ENCODE measurements at places on chromosomes 11 and 22.

GRCh38 chr11:86396396-86396795 lies 21.7 kb downstream of the CCDC81 start:
- peak; percentile 90 for DNase-seq

- peak; percentile 78 for DNase-seq
These were observed 4.1 kb downstream of the ST3GAL4 start for GRCh38 chr11:126359431-126360048.

GRCh38 chr22:27918341-27919221 lies 475 bp downstream of the PITPNB start:
- peak; percentile 62 for DNase-seq

- DNase-seq, result no peak
These were observed 7.2 kb downstream of the PHOX2A start for GRCh38 chr11:72236774-72237111.

- DNase-seq, result peak; percentile 56
These were observed 58.6 kb upstream of the PRDM11 start for GRCh38 chr11:45087900-45088160.

DNA sequence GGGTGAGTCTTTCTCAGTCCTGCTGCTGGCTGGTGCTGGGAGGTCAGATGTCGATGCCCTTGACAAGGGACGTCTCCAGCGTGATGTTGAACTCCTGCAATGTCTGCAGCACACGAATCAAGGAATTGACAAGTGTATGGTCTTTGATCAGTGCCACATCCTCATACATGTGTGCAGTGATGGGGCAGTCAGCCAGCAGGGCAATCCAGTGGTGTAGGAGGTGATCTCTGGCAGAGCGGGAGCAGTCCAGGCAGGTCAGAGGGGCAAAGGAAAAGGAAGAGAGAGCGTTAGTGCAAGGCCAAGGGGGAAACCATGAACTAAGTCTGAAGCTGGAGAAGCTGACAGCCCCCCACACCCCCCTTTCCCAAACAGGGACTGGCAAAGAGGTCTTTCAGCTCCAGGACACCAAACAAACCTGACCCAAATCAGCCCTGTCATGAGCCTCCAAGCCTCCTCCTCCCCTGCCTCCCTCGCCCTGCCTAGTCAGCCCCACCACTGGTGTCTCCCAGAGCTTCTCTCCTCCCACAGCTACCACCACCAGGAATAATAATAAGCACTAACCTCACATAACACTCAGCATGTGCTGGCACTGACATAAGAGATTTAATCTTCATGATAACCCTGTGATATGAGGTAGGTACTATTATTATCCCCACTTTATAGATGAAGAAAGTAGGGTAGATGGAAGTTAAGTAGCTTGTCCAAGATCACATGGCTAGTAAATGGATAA lies 48.4 kb upstream of the SCUBE2 start:
- no peak for DNase-seq

- DNase-seq, result no peak
These were observed 10.7 kb upstream of the LRRC10B start for GRCh38 chr11:61497876-61498275.

GRCh38 chr11:13033760-13034533 lies 24.8 kb downstream of the RASSF10 start:
- DNase-seq, result no peak

DNA sequence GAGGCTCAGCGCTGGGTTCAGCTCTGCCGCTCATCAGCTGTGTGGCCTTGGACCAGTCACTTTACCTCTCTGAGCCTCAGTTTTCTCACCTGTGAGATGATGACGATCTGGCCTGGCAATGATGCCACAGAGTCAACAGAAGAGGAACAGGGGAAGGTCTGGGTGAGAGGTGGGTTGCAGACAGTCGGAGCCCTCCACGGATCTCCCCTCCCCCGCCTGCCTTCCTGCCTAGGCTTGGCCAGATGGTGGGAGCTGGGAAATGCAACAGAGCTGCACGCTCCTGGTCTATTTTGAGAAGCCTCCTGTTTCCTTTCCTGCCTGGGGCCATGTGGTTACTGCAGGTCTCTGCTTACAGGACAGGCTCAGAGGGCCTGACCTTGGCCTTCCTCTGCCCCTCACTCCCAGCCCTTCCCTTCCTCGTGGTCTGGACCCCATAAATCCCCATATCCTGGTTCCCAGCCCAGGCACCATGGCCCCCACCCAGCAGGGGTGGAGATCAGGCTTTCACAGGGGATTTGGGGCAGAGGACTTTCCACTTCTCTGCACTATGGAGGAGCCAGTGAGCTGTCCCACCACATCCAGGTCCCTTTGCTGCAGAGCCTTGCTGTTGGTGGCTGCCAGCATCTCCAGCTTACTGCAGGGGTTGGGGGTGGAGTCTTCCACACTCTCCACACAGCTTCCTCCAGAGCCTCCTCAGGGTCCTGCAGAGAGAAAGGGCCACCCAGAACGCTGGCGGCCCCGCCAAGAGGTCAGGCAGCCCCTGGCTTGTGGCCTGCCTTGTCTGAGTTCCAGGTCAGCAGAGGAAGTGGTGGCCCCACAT lies 46.9 kb downstream of the C11orf96 start:
- DNase-seq, result peak; percentile 37

GRCh38 chr22:42721045-42721434 lies 370 bp upstream of the A4GALT start:
- peak; percentile 47 for DNase-seq

- peak; percentile 60 for DNase-seq
These were observed 23.0 kb downstream of the EHF start for GRCh38 chr11:34643846-34644245.

DNA sequence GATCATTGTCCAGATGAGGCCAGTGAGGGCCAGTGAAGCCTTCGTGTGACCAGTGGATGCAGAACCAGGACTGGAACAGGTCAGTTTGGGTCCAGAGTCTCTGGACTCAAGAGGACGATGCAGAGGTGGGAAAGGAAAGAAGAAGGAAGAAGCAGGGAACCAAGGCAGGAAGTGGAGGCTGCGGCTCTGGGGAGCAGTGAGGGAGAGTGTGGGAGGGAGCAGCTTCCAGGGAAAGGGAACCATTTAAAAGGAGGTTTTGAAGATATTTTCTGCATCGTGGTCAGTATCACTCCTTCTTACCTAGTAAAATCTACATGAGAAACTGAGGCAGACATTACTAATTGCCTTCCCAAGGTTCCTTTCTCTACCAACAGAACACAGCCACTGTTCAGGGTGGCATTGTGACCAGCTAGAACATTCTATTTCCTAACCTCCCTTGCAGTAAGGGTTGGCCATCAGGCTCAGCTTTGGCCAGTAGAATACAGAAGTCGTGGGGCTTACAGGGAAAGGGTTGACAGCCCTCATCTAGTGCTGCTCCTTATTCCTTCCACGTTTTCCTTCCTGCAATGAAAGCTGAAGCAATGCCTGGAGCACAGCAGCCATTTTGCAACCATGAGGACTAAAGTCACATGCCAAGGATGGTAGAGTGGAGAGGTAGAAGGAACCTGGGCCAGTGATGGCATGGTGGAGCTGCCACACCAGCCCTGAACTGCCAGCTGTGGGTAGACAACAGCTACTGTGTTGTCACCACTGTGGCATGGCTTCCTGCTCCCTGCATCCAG lies 29.1 kb upstream of the LINC01488 start:
- DNase-seq, result no peak

DNA sequence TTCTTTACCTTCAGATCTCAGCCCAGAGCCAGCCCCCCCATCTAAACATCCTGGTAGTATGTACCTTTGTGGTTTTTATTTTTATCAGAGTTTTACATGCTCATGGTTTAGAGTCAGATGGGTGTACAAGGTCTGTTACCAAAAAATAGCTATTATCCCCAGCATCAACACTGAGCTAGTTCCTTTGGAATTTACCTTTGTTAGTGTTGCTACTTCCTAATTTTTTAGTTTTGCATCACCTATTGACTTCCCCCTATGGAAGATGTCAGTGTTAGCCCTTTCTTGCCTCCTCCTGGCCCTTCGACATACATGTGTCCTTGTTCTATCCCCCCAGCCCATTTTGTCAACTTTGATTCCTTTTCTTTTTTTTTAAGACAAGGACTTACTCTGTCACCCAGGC lies 7.4 kb downstream of the UPB1 start:
- DNase-seq, result no peak

GRCh38 chr11:35061516-35062440 lies 77.2 kb upstream of the CD44 start:
- peak; percentile 27 for DNase-seq

DNA sequence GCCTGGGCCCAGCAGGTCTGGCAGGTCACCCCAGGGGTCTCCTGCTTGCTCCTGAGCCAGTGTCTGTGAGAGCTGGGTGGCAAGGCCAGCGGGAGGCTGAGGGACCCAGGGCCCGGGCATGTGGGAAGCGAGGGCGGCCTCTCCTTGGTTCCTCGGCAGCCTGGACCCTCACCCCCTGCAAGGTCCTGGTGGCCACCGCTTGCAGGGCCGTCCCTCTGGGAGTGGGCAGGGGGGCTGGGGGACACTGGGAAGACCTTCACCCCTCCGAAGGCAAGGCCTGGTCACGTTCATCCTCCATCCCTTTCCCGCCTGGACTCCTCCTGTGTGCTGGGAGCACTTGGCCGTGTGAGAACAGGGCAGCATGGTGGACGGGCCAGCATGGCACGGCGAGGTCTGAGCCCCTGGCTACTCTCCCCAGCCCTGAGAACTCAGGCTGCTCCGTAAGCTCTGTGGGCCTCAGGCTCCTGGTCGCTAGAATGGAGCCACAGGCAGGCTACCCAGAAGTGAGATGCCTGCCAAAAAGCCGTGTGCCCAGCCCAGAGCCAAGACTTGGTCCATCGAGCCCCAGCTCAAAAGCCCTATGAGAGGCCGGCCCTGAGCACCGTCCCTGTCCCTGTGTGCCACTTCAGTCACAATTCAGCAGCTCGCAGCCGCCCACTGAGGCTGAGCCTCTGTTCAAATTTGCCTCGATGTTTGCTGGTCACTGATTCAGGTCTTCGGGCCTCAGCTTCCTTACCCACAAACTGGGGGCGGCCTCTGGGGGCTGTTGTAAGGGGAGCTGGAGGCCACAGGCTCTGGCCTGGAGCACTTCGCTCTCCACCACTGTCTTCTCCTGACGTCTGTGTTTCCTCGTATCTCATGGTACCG lies 45.0 kb downstream of the IGLL1 start:
- no peak for DNase-seq

GRCh38 chr11:69699213-69699612 lies 4.6 kb downstream of the FGF19 start:
- peak; percentile 12 for DNase-seq

GRCh38 chr22:20021196-20022181 lies 579 bp downstream of the TANGO2 start:
- DNase-seq, result peak; percentile 67

- no peak for DNase-seq
These were observed 972 bp upstream of the TSSC4 start for GRCh38 chr11:2399488-2400068.

GRCh38 chr11:57224537-57224936 lies 12.5 kb downstream of the APLNR start:
- DNase-seq, result peak; percentile 84

- DNase-seq, result no peak
These were observed 39.0 kb upstream of the SUSD2 start for GRCh38 chr22:24142241-24142640.

DNA sequence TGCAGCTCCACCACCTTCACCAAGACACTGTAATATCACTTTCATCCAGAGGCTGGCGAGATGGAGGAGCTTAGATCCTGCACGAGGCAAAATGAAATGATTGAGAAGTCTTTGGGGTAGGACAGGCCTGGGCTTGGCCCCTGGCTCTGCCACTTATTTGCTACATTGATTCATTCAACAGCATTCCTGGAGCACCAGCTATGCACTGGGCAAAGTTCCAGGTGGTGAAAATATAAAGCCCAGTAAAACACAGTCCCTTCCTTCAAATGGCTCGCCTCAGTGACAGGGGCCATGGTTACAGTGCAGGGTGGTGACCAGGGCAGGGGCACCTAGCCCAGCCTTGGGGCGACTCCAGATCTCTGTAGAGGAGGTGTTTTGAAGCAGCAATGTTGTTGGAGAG lies 19.7 kb downstream of the ALX4 start:
- DNase-seq, result peak; percentile 75

- no peak for DNase-seq
These were observed 9.1 kb downstream of the MRGPRF start for GRCh38 chr11:69003866-69004367.

DNA sequence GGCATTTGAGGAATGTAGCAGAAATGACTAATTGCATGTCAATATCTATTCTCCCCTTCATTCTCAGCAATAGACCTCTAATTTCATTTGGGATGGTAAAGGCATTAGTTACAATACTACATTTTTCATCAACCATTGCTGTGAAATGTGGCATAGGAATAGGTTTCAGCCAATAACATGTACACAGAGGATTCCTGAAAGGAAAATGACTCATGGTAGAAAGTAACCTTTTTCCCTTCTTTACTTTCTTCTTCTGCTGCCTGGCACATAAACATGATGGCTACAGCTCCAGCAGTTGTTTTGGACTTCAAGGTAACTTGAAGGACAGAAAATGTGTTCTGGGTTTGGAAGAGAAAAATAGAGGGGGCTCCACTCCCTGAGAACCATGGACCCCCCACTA lies 231.8 kb upstream of the CTSC start:
- DNase-seq, result no peak

- DNase-seq, result no peak
These were observed 45.3 kb upstream of the ACCSL start for GRCh38 chr11:44002191-44003093.

DNA sequence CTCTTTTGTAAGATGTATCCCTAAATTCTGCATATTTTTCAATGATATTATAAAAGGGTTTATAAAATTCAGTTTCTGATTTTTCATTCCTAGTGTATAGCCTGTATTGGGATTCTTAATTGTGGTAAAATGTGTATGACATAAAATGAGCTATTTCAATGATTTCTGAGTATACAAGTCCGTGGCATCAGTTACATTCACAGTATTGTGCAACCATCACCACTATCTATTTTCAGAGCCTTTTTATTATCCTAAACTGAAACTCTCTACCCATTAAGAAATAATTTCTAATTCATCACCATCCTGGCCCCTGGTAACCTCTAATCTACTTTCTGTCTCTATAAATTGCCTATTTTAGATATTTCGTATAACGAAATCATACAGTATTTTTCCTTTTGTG lies 39.8 kb downstream of the EIF3F start:
- DNase-seq, result no peak

GRCh38 chr11:17408641-17409040 lies 20.2 kb upstream of the KCNJ11 start:
- no peak for DNase-seq

GRCh38 chr11:134555510-134555909 lies 143.5 kb upstream of the B3GAT1 start:
- no peak for DNase-seq

- DNase-seq, result no peak
These were observed 28.9 kb downstream of the CARD18 start for GRCh38 chr11:105110688-105111030.

DNA sequence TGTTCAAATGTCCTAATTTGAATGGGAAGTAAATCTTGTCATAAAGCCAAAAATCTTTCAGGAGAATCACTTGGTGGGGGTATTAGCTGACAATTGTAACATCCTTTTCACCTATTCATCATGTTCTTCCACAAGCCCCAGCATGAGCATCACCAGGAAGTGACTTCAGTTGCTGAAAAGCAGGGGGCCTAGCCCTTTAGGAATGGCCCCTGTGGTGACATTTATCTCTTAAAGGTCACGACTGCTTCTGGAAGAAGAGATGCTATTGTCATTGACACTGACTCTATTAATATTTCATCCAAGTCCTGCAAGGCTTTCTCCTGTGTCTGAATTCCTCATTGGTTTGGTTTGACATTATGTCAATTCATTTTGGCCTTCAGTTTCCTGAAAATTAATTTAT lies 92.6 kb downstream of the OR5AK2 start:
- DNase-seq, result no peak

- peak; percentile 82 for DNase-seq
These were observed 723.0 kb downstream of the KCNA4 start for GRCh38 chr11:29293825-29294224.

Measured in EH (cell line).